Activated gamma-delta T cell (primary cell): ENCODE measurements at places on chromosomes 4 and X.

DNA sequence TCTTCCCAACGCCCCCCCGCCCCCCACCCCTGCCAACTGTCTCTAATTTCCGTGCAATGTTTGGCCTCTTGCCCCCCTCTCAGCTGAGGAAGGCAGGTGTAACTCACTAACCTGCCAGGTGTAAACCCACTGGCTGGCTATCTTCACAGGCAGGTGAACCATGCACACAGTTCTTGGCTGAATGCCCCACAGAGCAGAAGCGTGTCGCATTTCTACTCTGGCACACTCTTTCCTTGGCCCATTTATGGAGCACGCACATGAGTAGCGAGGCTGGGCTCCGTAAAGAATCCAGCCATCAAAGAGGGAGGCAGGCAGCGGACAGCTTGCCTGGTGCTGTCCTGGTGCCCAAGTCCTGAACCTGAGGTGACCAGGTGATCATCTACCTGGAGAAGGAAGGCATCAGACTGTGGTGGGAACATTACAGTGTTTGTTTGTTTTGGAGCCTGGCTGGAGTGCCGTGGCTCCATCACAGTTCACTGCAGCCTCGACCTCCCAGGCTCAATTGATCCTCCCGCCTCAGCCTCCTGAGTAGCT is 39.2 kb upstream of the CRMP1 start:
- no peak for DNase-seq

GRCh38 chr4:4590546-4590945 is 48.7 kb upstream of the STX18 start:
- DNase-seq, result no peak

DNA sequence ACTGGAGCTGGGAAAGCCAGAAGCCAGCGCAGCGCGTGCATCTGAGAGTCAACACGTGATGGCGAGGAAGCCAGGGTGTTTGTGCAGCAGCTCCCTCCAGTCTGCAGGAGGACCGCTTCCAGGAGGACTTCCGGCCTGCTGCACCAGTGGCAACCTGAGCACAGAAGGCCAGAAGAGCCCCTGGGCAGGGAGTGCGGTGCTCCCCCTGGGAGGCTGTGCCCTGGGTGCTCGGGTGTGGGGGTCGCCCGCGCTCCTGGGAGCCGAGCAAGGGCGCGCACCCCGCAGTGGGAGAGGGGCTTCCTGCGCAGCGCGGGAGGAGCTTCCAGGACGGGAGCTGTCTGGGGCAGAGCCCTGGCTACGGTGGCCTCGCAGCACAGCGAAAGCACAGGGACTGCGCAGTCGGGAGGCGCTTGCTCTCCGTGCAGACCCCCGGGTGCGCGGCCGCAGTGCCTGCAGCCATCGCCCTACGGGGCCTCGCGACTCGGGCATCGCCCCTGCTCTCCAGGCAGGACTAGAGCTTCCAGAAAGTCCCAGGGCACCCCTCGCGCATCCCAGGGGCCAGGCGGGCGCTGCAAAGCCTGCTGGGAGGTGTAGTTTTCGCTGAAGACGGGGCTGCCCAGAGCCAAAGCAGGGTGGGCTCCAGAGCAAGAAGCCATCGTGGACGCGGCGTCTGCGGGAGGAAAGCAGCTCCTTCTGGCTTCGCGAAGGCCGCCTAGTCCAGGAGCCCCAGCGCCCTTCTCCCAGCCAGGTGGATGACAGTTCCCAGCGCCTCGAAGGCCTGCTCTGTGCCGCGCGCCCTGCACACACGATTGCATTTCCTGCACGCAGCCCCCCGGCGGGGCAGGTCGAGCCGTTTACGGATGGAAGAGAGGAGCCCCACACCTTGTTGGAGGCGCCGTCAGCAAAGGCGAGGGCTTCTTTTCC is 24.1 kb upstream of the WFS1 start:
- no peak for DNase-seq

- DNase-seq, result no peak
Observed at GRCh38 chrX:78922754-78923153, 22.4 kb upstream of the P2RY10 start.

- DNase-seq, result no peak
Observed at GRCh38 chrX:24214568-24214967, 65.0 kb downstream of the ZFX start.

- DNase-seq, result no peak
Observed at GRCh38 chrX:154019061-154019621, 561 bp downstream of the IRAK1 start.

DNA sequence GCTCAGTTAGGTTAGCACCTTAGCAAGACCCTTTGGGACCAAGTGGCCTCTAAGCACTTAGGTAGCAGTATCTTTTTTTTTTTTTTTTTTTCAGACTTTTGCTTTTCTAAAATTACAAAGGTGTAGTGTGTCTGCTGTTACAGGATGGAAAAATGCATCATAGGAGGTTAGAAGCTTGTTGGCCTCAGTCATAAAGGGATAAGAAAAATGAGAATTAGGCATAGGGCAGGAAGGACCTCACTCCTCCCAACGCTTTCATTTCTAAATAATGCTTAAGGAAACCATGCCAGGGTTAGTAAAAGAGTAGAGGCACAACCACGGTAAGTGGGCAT is 148.4 kb upstream of the PLAC1 start:
- DNase-seq, result no peak
